IMR-90 (cell line): ENCODE measurements at places on chromosomes 6 and 20.
A peak's percentile ranks its signal among the peaks of the same experiment; 100 is the strongest.

DNA sequence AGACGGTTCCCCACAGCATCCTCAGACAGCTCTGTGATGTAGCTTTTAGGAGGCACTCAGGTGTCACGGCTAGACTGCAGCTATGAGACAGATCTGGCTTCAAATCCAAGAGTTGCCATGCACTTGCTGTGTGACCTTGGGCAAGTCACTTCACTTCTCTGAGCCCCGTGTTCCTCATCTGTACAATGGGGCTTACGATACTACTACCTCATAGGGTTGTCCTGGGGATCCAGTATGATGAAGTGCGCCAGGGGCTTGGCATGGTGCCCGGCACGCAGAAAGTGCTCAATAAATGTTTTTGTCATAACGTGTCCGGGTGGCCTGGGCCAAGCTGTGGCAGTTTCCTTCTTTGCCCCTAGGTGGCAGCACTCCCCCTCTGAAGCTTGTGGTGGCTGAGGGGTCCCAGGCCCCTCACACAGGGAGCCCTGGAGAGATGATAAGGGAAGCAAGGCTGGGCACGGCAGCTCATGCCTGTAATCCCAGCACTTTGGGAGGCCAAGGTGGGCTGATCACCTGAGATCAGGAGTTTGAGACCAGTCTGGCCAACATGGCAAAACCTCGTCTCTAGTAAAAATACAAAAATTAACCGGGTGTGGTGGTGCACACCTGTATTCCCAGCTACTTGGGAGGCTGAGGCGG lies 19.1 kb upstream of the CHMP4B start:
- no peak overlapping the region for H3K27ac ChIP-seq
- H3K4me3 ChIP-seq: no peak overlapping the region
- DNase-seq: peak; percentile 37
- peaks cover 1% of the 10 kb centered on the region; the same call in 1 of the 2 replicates for H3K36me3 ChIP-seq
- no peaks in the 10 kb centered on the region for H3K27me3 ChIP-seq
- H3K4me1 ChIP-seq: peaks cover 10% of the 10 kb centered on the region

GRCh38 chr6:52164319-52165094 lies 21.7 kb upstream of the IL17A start:
- H3K27me3 ChIP-seq: no peaks in the 10 kb centered on the region; the same call in 1 of the 2 replicates
- no peaks in the 10 kb centered on the region for H3K36me3 ChIP-seq
- H3K4me1 ChIP-seq: no peaks in the 10 kb centered on the region
- no peak overlapping the region for H3K4me3 ChIP-seq

DNA sequence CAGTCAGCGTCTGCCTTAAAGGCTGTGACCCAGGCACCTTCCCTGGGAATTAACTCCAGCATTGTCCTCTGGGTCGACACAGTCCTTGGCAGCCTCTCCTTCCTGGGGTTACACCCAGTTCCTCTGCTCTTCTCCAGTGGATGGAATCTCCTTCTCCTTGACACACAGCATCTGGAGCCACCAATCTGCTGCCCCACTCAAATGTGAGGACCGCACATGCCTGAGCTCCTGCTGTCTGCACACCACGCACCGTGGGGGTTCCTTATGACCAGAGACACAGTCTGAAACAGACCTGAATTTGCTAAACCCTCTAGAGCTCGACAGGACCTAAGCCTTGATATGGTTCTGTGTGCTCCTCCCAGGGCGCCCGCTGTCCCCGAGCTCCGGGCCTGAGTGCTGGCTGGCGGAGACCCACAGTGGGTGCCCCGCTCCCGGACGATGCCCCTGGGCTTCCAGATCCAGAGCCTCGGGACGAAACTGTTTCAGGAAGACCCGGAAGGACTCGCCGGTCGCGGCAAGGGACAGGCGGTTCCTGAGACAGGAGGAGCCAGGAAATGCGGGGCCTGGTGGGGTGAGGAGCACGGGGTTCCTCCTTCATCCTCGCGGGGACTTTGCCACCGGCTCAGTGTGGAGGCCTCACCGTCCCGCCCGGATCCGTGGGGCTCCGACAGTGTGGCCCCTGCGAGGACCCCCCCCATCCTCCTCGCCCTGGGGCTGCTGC lies 2.5 kb upstream of the RAET1G start:
- peak overlapping the region; percentile 32 for H3K4me3 ChIP-seq
- H3K27ac ChIP-seq: no peak overlapping the region
- H3K27me3 ChIP-seq: peaks cover 8% of the 10 kb centered on the region
- H3K36me3 ChIP-seq: no peaks in the 10 kb centered on the region

GRCh38 chr6:67541586-67541985 lies 1093.5 kb upstream of the ADGRB3 start:
- no peak overlapping the region for H3K27ac ChIP-seq
- H3K4me1 ChIP-seq: no peaks in the 10 kb centered on the region
- no peaks in the 10 kb centered on the region for H3K27me3 ChIP-seq
- no peaks in the 10 kb centered on the region for H3K36me3 ChIP-seq

GRCh38 chr20:34904202-34904621 lies 27.8 kb downstream of the ACSS2 start:
- no peak for DNase-seq
- H3K27me3 ChIP-seq: no peaks in the 10 kb centered on the region
- H3K4me1 ChIP-seq: peaks cover 6% of the 10 kb centered on the region
- H3K36me3 ChIP-seq: peaks cover 2% of the 10 kb centered on the region; the same call in 1 of the 2 replicates

DNA sequence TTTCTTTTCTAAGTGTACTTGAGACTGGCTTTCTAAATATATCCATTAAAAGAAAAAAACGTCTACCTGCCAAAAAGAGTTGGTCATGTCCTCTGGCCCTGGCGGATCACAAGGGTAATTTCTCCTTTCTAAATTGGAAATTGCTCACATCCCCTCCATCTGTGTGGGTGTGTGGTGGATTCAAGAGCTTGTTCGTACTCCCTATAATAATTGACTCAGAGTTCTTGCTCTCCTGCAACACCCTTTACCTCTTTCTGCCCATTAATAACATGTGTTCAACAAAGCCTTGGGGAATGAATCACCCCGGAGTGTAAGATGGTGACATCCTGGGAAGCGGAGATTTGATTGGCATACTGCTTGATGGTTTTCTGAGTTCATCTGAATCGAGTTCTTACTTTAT lies 263.8 kb downstream of the ALDH8A1 start:
- H3K27ac ChIP-seq: no peak overlapping the region
- no peaks in the 10 kb centered on the region for H3K36me3 ChIP-seq
- peak; percentile 27 for DNase-seq
- H3K4me3 ChIP-seq: no peak overlapping the region
- no peaks in the 10 kb centered on the region; the same call in 1 of the 2 replicates for H3K27me3 ChIP-seq

- no peak for DNase-seq
- no peaks in the 10 kb centered on the region for H3K27me3 ChIP-seq
- no peak overlapping the region for H3K27ac ChIP-seq
Observed at GRCh38 chr20:33668466-33669155, 1.9 kb downstream of the ACTL10 start.

GRCh38 chr6:16519265-16520242 lies 241.7 kb downstream of the ATXN1 start:
- H3K36me3 ChIP-seq: peaks cover 20% of the 10 kb centered on the region
- no peak for DNase-seq
- H3K4me3 ChIP-seq: no peak overlapping the region
- no peaks in the 10 kb centered on the region for H3K27me3 ChIP-seq

DNA sequence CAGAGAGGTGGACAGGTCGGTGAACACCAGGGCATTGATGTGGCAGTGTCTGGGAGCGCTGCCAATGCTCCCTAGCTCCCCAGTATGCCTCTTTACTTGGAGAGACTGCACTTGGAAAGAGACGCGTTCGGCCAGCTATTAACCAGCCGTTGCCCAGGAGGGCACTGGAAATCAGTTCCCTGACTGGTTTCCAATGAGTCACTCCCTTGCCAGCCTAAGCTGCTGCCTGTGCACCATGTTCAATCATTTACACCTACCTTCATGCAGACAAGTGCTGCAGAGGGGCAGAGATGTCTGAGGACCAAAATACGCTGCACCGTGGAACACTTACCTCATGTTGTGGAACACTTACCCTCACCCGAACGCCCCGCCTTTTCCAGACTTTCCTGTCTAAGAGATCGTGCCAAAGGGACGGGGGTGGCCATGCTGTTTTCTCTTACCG lies 151.6 kb downstream of the SOBP start:
- peaks cover 2% of the 10 kb centered on the region; the same call in 1 of the 2 replicates for H3K36me3 ChIP-seq
- H3K4me1 ChIP-seq: no peaks in the 10 kb centered on the region; the same call in 1 of the 2 replicates
- peaks cover 2% of the 10 kb centered on the region; the same call in 1 of the 2 replicates for H3K27me3 ChIP-seq
- no peak for DNase-seq

DNA sequence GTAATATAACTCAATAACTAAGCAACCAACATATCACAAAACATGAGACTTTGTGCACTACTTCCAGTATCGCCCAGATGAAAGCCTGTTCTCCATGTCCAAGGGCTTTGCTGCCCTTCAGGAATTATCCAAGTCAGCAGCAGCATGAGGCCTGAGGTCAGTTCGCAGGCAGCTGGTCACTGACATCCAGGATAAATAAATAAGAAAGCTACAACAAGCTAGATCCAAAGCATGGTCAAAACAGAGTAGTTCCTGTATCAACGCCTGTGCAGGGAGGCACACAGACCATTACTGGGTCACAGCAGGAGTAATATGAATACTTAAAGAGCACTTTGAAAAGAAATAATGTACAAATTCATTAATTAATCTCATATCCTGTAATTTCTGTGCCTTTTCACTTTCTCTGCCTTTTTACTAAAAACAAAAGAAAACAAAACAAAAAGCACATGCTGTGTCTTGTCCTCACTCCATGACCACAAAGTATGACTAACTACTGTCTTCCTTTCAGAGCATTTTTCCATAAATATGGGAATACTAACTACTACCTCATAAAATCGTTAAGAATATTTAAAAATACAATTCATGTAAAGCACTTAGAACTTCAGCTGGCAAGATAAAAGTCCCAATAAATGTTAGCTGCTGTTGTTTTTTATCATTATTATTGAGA lies 374.9 kb upstream of the IRAK1BP1 start:
- peak; percentile 43 for DNase-seq
- peaks cover 3% of the 10 kb centered on the region; the same call in 1 of the 2 replicates for H3K4me1 ChIP-seq
- no peaks in the 10 kb centered on the region for H3K36me3 ChIP-seq
- no peak overlapping the region for H3K4me3 ChIP-seq
- no peaks in the 10 kb centered on the region for H3K27me3 ChIP-seq
